ENCODE measurements at places on chromosomes 12 and 14. TPM values are rescaled to one million over a fixed set of nuclear protein-coding genes. Genes with fewer than 3 reads are reported as not detected.

The KRT2 gene
- polyA plus RNA-seq: not detected

The KRT83 gene
- polyA plus RNA-seq: not detected

The SERPINA4 gene
- not detected for polyA plus RNA-seq

The EIF2S3B gene
- polyA plus RNA-seq: 0.67 TPM

The ACOT4 gene
- 0.13 TPM for polyA plus RNA-seq

The POC1B gene
- 5.1 TPM for polyA plus RNA-seq

The HAL gene
- not detected for polyA plus RNA-seq

Data from Purkinje cell (primary cell).